ENCODE measurements at places on chromosomes 12 and 14. TPM values are rescaled to one million over a fixed set of nuclear protein-coding genes. Genes with fewer than 3 reads are reported as not detected.

LMNTD1 gene
- total RNA-seq = not detected

GRCh38 chr12:11840366-11840765 lies 190.9 kb downstream of the ETV6 start:
- H3K27ac ChIP-seq = peak overlapping the region; percentile 53
- no peak overlapping the region for H3K4me3 ChIP-seq
- H3K36me3 ChIP-seq = peaks cover 37% of the 10 kb centered on the region
- no peaks in the 10 kb centered on the region for H3K27me3 ChIP-seq
- DNase-seq = no peak

DNA sequence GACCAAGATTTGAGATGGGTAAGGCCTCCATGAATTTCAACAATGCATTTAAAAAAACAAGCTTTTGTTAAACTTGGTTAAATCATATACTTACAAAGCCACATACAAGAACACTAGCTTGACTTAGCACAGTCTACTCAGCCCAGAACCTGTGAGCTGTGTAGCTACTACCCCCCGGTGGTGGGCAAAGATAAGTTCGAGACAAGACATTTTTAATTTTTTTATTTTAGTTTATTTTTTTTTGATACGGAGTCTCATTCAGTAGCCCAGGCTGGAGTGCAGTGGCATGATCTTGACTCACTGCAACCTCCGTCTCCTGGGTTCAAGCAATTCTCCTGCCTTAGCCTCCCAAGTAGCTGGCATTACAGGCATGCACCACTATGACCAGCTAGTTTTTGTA lies 3.7 kb upstream of the NECAP1 start:
- no peak overlapping the region for H3K27ac ChIP-seq
- H3K4me1 ChIP-seq = peaks cover 6% of the 10 kb centered on the region
- DNase-seq = no peak
- H3K4me3 ChIP-seq = no peak overlapping the region
- H3K27me3 ChIP-seq = no peaks in the 10 kb centered on the region

MFAP5 gene
- total RNA-seq = 7.5 TPM

LRRK2 gene
- 5.1 TPM for total RNA-seq

PWP1 gene
- 43.3 TPM for total RNA-seq

- no peak overlapping the region for H3K4me3 ChIP-seq
- no peak for DNase-seq
- H3K36me3 ChIP-seq = no peaks in the 10 kb centered on the region
- H3K27me3 ChIP-seq = no peaks in the 10 kb centered on the region
- no peak overlapping the region for H3K27ac ChIP-seq
- H3K4me1 ChIP-seq = no peaks in the 10 kb centered on the region
These were observed 340.3 kb upstream of the ATP2B1 start for GRCh38 chr12:90048918-90049317.

DNA sequence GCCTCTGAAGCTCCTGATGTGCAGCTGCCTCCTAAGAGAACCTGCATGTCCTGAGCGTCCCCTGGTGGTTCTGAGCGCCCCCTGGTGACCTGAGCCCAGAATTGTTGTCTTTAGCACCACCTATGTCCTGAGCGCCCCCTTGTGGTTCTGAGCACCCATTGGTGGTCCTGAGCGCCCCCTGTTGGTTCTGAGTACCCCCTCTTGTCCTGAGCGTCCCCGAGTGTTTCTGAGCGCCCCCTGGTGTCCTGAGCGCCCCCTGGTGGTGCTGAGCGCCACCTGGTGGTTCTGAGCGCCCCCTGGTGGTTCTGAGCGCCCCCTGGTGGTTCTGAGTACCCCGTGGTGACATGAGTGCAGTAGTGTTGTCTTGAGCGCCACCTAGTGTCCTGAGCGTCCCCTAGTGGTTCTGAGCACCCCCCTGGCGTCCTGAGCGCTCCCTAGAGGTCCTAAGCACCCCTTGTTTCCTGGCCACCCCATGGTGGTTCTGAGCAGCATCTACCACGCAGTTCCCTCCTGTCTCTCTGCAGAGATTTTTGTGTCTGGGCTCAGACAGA lies 782.5 kb downstream of the TMEM121 start:
- no peak overlapping the region for H3K4me3 ChIP-seq
- H3K27me3 ChIP-seq = no peaks in the 10 kb centered on the region
- DNase-seq = no peak
- no peaks in the 10 kb centered on the region for H3K4me1 ChIP-seq

GRCh38 chr12:94970560-94970959 lies 32.9 kb downstream of the NDUFA12 start:
- no peak overlapping the region for H3K27ac ChIP-seq
- H3K36me3 ChIP-seq = peaks cover 10% of the 10 kb centered on the region
- no peak for DNase-seq
- H3K27me3 ChIP-seq = no peaks in the 10 kb centered on the region
- H3K4me3 ChIP-seq = no peak overlapping the region

DNA sequence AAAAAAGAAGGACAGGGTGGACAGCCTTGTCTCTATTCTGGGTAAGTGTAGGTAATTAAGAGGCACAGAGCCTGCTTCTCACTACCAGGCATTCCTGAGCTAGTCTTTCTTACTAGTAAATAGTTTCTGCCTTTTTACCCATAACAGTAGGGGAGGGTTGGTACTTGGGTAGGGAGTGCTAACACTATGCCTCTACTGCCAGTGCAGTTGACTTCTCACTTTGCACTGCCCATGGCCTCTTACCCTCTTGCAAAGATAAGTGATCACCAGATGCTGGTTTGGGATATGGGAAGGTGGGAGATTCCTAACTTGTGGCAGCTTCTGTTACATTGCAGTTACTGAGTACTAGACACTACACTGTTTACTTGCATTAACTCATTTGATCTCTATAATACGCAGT lies 11.6 kb downstream of the AHSA1 start:
- no peaks in the 10 kb centered on the region for H3K27me3 ChIP-seq
- no peak overlapping the region for H3K27ac ChIP-seq
- H3K36me3 ChIP-seq = peaks cover 44% of the 10 kb centered on the region
- no peaks in the 10 kb centered on the region for H3K4me1 ChIP-seq
- H3K4me3 ChIP-seq = no peak overlapping the region
- no peak for DNase-seq

TUNAR gene
- total RNA-seq = 0.09 TPM

GRCh38 chr12:12636641-12637040 lies 25.0 kb downstream of the CREBL2 start:
- no peak overlapping the region for H3K27ac ChIP-seq
- peaks cover 41% of the 10 kb centered on the region for H3K36me3 ChIP-seq
- no peaks in the 10 kb centered on the region for H3K27me3 ChIP-seq
- no peak for DNase-seq
